Stimulated activated CD4-positive, alpha-beta T cell treated with anti-CD3 and anti-CD28 coated beads, TNF-alpha, amount 100 ng/mL, for 48 hours (primary cell): ENCODE measurements at places on chromosomes 5 and 9.

DNA sequence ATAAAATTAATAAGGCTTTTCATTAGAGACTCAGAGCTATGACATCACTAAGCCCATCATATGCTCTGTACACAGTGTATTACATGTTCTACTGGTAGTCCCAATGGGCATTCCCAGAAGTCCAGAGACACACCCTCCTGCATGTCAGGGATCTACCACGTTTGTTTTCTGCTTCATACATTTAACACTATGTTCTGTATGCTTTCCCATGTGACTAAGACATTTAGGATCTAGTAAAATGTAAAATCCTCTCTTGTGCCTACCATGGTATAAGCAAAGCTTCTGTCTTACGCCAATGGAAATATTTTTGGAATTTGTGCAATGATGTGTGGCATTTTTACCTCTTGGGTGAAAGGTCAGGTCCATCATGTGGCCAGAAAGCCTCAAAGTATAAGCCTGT is 192.4 kb downstream of the ADAMTSL1 start:
- DNase-seq, result no peak

- DNase-seq, result no peak
These were observed 549.7 kb downstream of the CSNK1G3 start for GRCh38 chr5:124061663-124062062.

GRCh38 chr9:130471411-130472183 is 26.8 kb downstream of the ASS1 start:
- DNase-seq, result no peak

DNA sequence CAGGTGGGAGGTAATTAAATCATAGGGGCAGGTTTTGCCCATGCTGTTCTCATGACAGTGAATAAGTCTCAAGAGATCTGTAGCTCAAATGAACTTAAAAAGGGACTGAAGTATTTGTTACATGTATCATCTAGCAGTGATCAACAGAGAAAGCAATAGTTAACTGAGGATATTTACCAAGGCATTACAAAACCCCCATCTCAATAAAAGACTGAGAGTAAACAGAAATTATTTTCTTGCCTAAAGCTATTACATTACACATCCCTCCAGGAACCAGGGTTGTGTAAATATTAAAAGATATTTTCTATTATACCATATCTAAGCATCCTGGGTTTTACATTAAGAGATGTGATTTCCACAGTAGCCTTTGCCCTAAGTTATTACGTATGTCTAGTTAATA is 169.9 kb downstream of the CTNND2 start:
- no peak for DNase-seq

DNA sequence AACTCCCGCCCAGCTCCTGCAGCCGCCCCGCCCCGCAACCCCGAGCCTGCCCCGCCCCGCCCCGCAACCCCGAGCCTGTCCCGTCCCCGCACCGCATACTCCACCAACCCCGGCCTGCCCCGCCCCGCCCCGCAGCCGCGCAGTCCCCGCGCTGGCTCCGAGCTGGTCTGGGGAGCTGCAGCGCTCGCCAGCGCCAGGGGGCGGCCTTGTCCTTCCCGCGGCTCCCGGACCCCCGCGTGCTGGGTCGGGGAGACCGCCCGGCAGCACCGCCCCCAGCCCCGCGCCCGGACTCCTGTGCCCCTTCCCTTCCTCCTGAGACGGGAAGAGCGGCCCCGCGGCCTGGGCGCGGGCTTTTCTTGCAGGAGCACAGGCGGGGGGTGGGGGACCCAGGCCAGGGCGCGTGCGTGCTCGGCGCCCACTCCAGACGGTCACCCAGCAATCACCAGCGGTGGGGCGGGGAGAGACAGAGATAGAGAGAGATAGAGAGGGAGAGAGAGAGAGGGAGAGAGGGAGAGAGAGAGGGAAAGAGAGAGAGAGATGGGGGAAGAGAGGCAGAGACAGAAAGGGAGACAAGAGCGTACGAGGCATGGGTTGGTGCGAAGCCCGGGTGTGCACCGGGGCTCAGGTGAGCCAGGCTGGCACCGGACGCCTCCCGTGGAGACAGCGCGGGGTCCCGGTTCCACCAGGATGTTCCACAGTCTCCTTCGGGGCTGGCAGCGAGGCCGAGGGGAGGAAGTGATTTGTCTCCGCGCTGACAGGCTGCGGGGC is 14.7 kb upstream of the TMEM250 start:
- no peak for DNase-seq

GRCh38 chr5:14716755-14717752 is 52.5 kb downstream of the OTULIN start:
- no peak for DNase-seq

DNA sequence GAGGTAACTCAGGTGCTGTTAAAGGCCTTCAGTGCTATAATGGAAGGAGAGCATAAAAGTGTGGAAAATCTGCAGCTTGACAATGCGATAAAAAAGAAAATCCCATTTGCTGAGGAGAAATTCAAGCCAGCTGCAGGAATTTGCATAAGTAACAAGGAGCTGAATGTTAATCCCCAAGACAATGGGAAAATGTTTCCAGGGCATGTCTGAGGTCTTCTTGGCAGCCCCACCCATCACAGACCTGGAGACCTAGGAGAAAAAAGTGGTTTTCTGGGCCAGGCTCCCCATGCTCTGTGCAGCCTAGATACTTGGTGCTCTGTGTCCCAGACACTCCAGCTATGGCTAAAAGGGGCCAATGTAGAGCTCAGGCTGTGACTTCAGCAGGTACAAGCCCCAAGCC is 1159.6 kb downstream of the CDH18 start:
- DNase-seq, result no peak

GRCh38 chr5:173327084-173327947 is 898 bp downstream of the STC2 start:
- DNase-seq, result no peak

GRCh38 chr5:165579911-165580310 is 2074.5 kb downstream of the MAT2B start:
- DNase-seq, result no peak

GRCh38 chr9:78235256-78235761 is 566 bp upstream of the CEP78 start:
- no peak for DNase-seq

DNA sequence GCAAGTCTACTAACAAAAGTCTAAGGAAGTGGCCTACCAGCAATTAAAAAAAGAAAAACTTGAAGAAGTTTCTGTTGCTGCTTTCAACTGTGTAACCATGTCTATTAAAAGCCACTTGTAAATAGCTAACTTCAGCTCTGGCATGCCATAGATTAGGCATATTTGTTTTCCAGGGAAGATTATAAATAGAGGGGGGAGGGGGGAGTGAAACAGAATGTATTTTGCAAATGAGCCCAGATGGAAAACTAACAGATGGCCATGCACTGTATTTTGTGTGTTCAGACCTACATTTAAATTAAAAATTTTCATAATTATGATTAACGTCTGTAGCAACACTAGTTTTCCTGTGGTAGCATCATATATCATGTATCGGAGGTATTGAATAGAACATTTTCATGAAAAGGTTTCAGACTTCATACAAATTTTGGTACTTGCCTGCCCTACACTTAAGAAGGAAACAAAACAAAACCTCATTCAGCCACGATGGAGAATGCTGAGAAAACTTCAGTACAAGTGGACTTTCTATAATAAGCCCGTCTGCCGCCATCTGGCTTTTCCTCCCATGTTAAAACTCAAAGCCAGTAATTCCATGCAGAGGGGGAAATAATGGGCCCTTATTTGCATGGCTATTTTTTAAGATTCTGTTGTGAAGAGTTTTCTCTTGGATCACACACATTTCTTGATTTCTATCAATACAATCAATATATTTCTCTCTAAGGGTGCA is 220.4 kb upstream of the SMARCA2 start:
- DNase-seq, result no peak

- DNase-seq, result no peak
These were observed 227.0 kb downstream of the ELAVL2 start for GRCh38 chr9:23598994-23599393.

- no peak for DNase-seq
These were observed 132.0 kb downstream of the WNK2 start for GRCh38 chr9:93315960-93316359.

GRCh38 chr9:137951597-137952490 is 74.3 kb downstream of the CACNA1B start:
- DNase-seq, result no peak

- DNase-seq, result no peak
These were observed 25.0 kb downstream of the RRAGA start for GRCh38 chr9:19074229-19074628.

- no peak for DNase-seq
These were observed 16.9 kb downstream of the DENND4C start for GRCh38 chr9:19247420-19247819.

GRCh38 chr5:13378091-13378490 is 566.4 kb downstream of the DNAH5 start:
- no peak for DNase-seq

GRCh38 chr5:136067422-136067821 is 38.6 kb downstream of the TGFBI start:
- DNase-seq, result no peak

GRCh38 chr5:11596657-11597071 is 307.6 kb downstream of the CTNND2 start:
- DNase-seq, result no peak

- no peak for DNase-seq
These were observed 70.4 kb upstream of the DAB2 start for GRCh38 chr5:39495227-39495626.

DNA sequence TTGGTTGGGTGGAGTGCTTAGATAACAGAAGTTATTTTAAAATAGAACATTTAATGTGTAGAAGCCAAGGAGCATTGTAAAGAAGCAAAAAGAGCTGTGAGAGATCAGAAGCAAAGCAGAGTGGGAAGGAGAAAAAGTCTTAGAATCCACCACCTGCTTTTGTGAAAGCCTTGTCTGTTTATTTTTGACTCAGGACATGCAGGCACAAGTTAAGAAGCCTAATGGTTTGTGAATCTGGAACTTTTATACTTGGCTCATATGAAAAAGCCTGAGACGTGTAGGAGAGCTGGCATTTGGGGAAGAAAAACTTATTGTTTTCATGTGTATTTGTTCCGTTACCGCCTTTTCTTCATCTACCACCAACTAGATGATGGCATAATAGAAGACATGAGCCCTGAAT is 38.5 kb upstream of the ITGA2 start:
- no peak for DNase-seq

DNA sequence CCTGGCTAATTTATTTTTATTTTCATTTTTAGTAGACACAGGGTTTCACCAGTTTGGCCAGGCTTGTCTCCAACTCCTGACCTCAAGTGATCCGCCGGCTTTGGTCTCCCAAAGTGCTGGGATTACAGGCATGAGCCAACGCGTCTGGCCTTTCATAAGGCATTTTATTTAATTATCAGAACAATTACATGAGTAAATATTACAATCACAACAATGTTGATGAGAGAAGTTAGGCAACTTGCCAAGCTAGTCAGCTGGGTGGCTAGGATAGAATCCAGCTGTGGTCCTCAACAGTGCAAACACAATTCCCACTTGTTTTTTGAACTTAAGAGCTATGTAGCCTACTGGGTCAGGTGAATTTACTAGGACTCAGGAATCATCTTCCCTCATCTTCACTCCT is 22.0 kb downstream of the C9orf57 start:
- no peak for DNase-seq

GRCh38 chr9:83281306-83282255 is 218.6 kb upstream of the RASEF start:
- DNase-seq, result no peak

DNA sequence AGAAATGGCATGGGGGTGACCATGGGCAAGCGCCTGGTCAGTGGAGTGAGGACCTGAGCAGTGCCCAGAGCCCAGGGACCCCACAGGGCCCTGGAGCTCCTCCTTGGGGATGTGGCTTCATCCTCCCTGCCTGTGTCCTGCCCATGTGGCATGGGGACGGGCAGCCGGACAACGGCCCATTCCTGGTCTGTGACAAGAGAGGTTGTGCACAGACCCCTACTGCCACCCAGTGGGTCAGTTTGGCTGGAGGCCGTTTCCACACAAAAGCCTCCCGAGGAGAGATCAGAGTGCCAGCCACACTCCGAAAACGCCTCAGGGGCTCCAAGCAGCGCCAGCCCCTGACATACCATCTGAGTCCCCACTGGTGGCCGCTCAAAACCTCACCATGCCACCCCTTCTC is 19.8 kb downstream of the SLC6A18 start:
- DNase-seq, result no peak

DNA sequence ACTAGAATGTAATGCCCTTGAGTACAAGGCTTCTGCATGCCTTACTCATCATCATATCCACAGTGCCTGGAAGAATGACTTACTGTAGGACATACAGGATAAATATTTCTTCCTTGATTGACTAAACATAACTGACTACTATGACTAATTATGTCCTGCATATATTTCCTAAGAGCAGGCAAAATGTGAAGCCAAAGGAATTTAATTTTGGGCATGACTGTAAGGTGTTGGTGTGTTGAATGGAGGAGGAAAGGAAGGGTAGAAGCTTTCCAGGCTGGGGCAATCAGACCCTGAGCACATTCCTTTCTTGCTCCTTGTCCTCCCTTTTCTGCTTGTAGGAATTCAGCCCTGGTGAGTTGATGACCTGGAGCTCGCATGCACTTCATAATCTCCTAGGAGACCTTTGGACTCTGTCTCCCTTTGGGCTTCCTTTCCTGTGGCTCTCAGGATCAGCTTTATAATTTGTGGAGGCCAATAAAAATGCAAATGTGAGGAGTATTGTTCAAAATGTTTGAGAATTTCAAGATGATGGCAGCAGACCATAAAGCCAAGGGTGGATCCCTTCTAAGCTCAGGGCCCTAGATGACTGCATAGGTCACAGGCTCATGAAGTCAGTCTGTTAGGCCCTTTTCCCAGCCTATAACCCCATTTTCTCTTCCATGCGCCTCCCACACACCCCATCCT is 174.0 kb downstream of the HMHB1 start:
- DNase-seq, result no peak

- no peak for DNase-seq
These were observed 107.9 kb downstream of the RXRA start for GRCh38 chr9:134433909-134434882.

DNA sequence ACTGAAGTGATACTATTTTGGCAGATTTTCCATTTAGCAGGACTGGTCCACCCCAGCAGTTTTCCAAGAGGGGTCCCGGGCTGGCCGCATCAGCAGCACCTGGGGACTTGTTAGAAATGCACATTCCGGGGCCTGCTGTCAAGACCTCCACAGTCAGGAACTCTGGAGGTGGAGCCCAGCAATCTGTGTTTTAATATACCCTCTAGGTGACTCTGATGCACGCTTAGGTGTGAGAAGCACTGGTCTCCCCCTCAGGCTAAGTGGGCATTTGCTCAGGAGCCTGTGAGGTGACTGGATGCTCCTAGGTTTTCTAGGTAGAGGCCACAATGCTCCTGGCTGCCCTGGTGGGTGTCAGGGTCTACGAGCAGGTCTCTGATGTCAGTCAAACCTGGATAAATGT is 81.7 kb downstream of the DCP2 start:
- DNase-seq, result no peak
